Posterior cingulate gyrus (tissue), 11 donors: ENCODE measurements at places on chromosomes 7 and 10.

DNA sequence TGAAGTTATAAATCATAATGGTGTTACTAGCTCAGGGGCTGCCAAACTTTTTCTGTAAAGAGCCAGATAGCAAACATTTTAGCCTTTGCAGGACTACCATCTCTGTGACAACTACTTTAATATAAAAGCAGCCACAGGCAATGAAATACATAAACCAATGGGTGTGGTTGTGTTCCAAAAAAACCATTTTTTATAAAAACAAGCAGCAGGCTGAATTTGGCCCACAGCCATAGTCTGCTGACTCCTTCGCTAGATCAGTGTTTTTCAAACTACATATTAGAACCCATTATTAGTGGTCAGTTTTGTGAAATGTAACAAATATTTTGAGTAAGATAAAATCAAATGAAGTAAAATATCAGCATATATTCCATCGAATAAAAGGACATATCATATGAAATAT lies 13.6 kb downstream of the GNG11 start:
- DNase-seq: no peak

DNA sequence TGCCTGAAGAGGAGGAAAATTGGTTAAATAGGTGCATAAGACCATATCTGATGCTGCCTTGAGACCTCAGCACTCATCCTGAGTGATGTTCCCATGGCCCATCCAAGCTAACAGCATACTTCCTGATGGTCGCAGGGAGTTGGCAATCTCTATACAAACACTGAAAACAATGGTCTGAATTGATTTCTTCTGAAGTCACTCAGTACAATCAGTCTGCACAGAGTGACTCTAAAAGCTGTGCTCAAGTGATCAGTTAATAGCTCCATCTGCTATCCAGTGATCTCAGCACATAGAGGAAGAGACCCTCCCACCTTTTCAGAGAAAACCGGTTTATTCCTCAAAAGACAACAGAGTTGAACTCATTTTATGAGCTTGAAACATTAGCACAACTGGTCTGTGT lies 3.9 kb downstream of the PPP1R17 start:
- DNase-seq: no peak

GRCh38 chr7:134485203-134485602 lies 26.3 kb upstream of the AKR1B1 start:
- no peak for DNase-seq

DNA sequence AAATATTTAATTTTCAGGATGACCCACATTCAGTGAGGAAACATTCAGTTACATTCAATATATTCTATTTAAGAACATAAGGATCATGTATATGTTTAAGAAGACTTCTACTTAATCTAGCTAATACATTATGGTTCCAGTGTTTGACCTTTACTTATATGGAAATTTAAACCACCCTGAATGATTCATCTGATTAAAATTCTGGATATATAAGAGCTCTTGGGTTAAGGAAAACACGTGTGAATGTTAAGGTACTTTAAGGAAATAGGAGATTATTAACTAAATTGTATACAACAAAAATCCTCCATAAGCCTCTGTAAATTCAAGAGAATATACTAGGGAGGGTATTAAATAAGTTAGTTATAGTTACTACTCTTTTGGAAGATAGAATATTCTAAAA lies 40.9 kb downstream of the HDAC9 start:
- DNase-seq: no peak

- no peak for DNase-seq
These were observed 51.6 kb downstream of the NUDCD3 start for GRCh38 chr7:44438816-44439215.

DNA sequence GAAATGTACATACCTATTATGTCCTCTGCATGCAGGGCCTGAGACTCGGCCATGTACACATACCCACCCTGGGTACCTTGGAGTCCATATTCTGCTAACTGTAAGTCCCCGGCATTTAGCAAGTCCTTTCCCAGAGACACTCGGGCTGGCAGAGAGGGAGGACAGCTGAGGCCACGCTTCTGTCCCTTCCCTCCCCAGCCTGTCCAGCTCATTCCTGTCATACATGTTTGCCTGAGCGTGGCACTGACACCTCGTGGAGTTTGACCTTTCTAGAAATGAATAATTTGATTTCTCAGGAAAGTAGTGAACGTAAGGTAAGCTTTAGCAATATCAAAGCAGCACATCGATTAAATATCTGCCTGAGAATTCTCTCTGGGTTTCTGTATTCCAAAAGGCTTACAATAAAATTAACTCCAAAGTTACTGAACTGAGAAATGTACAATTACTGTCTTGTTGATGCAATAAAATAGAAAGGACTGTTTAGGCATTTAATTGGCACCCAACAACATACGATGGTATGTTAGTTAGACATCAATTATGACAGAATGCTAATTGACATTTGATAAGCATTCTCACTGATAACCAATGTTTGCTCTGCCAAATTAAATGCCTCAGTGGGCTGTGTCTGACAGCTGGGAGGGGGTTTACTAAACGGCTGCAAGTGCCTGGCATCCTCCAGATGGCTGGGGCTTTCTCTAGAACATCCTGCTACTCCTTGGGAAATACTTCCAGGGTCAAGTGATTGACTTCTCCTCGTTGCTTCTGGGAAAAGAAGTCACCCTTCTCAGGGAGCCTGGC lies 221.2 kb downstream of the CCSER2 start:
- no peak for DNase-seq

- DNase-seq: no peak
These were observed 186.6 kb upstream of the CELF2 start for GRCh38 chr10:10831085-10831484.

DNA sequence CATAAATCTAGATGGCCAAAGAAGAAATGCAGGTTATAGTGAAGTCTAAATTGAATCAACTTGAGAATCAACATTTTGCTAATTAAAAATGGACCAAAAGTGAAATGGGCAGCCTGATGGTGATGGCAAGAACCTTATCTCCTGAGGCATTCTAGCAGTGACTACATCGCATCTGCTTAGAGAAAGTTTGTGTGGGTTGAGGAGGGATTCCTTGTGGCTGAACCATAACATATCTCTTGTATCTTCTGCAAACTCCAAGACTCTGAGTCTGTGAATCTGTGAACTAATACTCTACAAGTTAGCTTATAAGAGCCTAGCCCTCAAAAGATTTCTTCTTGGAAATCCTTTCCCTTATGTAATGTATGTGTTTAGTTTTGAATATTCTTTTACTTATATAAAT lies 85.6 kb downstream of the PRKG1 start:
- DNase-seq: no peak

DNA sequence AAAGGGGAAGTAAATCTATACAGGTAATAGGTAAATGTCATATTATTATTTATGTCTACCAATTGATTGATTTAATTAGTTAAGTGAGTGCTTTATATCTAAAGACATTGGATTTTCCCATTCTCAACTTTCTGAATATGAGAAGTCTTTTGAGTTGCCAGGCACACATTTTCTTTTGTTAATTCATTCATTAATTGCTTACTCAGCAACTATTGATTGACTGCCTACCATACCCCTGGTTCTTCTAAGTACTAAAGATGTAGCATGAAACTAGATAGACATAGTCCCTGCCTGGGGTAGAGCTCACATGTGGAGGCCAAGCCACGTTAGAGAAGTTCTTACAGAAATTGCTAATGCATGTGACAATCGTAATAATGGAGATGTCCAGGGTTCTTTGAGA lies 253.1 kb upstream of the LYZL1 start:
- DNase-seq: no peak

DNA sequence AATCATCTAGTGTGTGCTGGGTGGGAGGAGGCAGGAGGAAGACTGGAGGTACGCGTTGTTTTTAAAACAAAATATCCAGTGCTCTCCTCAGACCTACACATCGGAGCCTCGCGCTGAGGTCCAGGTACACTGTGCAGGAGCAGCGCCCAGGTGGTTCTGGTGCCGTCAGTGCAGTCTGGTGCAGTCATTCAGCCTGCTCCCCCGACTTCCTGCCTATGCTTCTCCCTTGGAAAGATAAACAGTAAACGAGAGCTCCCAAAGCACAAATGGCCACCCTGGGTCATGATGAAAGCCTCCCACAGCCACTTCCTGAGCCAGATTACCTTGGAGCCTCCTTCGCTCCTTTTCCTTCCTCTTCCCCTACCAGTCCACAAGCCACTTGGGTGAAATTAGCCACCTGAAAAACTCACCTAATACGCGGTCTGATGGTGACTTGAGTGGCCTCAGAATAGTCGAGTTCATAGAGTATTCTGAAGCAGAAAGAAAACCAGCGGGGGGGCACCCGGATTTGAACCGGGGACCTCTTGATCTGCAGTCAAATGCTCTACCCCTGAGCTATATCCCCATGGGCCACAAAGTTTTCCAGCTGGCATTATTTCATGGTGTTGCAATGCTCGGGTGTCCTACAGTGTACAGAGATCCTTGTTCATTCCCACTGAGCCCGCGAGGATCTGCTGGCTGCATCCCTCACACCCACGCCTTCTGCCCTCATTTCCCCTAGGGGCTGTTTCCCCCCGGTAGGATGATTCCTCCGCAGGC lies 82.5 kb downstream of the ZNF467 start:
- DNase-seq: no peak

DNA sequence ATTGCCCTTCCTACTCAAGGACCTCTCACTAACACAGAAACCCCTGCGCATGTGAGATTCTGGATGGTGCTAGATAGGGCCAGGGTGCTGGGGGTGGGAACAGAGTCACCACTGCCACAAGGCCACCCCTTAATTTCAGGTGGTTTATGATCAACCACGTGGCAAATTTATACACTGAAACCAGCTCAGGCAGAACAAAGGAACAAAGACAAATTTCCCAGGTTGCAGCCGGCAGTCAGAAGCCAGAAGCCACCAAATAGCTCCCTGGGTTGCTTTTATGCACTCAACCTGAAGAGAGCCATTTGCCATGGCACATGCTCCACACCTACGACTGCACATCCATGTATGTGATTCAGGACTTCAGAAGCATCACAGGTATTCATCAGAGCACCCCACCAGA lies 2.5 kb downstream of the VOPP1 start:
- no peak for DNase-seq

DNA sequence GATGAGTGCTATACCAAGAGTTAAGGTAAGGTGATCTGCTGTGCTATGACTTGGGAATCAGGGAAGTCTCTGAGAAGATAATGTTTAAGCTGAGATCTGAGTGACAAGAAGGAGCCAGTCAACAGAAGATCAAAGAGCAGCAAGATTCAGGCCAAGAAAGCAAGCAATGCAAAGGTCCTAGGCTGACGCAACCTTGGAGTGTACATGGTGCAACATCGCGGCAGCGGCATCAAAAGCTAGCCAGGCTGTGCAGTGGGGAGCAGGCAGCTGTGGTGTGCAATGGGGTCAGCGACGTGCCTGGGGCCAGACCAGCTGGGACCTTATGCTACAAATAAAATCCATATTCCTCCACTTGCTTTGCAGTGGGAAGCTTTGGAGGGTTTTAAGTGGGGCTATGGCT lies 324.1 kb downstream of the LRMDA start:
- no peak for DNase-seq

GRCh38 chr10:70964245-70964644 lies 75.9 kb upstream of the PCBD1 start:
- DNase-seq: no peak

GRCh38 chr7:2017914-2018568 lies 214.7 kb downstream of the MAD1L1 start:
- DNase-seq: no peak
